T-helper 9 cell (primary cell): ENCODE measurements at places on chromosomes 12 and 14.

DNA sequence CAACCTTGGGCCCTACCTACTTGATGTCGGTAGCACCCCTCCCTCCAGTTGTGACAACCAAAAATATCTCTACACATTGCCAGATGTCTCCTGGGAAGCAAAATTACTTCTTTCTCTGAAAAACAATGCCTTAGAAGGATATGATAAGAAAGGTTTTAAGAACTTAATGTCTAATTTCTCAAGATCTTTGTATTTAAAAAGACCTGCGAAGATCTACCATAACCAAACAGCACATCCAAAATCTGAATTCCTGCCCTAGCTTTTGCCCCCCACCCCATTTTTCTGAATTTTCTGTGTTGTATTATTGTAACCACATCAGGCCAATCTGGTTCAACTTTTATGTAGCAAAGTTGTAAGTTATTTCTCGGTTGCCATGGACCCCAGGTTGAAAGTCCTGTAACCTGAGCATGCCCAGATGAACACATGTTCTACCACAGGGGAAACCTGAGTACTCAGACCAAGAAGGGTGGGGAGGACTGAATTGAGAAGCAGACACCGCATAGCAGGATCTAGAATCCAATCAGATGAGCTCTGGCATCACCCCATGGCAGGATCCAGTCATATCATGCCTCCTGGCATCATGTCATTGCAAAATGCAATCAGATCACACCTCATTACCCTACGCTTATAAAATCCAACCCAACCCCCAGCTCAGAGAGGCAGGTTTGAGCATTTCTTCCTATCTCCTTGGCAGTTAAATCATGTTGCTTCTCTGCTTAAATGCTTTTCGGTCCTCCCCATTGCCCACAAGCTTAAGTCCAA, 8.7 kb downstream of the TMEM253 start:
- DNase-seq = no peak

- peak; percentile 34 for DNase-seq
Measured at GRCh38 chr12:55142669-55143565, 16.7 kb downstream of the OR9K2 start.

- no peak for DNase-seq
Measured at GRCh38 chr12:49010092-49010668, 8.4 kb downstream of the PRKAG1 start.

DNA sequence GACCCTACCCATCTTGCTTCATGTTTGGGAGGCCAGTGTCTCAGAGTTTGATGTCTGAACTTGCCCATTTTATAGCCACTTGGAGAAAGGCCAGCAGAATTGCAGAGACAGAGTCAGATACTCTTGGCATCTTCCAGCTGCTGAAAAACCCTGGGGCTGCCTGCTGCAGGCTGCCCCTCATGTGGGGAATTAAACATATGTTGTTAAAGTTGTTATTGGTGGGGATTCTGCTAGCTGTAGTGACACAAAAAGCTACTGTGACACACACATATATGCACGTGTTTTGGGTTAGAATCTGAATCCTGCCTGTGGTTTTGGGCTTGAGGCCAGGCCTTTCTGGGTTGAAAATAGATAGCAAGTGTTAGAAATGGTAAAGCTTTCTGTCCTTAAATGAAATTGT, 1288.4 kb downstream of the AACS start:
- no peak for DNase-seq

DNA sequence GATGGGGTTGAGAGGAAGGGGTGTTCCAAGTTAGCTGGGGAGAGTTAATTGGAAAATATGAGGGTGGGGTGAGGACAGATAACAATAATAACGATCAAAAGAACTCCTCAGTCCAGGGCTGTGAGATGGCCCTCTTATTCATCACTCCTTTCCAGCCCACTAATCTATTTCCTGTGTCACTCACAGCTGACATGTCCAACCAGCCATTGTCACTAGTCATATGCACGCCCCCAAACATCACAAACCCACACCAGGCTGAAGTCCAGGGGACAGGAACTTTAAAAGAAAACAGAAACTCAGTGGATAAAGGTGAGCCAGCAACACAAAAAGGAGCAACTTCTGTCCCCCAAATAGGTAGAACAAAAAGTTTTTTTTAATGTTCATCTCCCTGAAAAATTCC, 911 bp downstream of the CALCOCO1 start:
- DNase-seq = no peak

GRCh38 chr12:41709463-41710285, 435.0 kb downstream of the GXYLT1 start:
- DNase-seq = no peak

- DNase-seq = no peak
Measured at GRCh38 chr12:78338054-78338785, 507.5 kb downstream of the NAV3 start.

DNA sequence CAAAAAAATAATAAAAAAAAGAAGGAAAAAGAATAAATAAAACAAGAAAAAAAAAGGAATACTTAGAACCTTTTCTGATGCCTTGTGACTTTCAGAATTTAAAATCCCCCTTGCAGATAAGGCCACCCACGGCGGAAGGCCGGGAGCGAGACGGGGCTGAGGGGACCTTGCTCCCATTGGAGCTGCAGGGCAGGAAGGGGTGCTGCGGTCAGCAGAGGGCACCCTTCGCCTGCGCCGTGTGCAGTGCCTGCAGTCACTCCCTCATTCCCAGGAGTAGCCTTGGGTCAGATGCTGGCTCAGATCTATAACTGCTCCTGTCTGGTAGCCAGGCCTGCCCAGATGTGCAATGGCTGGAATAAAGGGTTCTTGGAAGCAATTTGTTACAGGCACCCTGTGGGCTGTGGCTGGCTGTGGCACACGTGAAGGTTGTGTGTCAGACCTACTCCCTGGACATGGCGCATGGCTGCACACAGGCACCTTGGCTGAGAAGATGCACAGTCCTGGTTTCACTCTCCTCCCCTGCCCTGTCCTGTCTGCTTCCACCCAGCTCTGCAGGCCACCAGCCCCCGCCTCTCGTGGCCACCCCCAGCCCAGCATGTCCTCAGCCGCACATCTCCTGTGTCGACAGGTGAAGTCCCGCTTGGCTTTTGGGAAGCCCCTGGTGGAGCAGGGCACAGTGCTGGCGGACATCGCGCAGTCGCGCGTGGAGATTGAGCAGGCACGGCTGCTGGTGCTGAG, 13.4 kb upstream of the ALDH2 start:
- no peak for DNase-seq

DNA sequence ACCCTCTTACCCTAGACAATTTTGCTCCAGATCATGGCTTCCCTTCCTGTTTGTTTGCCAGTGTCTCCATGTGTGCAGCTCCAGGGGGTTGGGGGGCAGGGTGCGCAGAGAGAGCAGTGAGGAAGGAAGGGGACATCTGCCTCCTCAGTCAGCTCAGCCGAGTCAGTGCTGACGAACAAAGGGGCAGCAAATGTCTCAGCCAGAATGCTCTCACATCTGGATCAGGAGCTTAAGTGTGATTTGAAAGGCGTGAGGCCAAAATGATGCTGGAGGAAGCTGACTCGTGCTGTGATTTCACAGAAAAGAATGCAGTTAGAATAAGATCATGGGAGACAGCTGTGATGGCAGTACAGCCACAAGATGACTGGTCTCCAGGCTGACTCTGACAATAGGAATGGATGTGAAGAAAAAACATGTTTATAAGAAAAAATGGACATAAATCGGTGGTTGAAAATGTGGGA, 27.1 kb upstream of the CDK17 start:
- DNase-seq = no peak

- DNase-seq = no peak
Measured at GRCh38 chr14:104551851-104552737, 27.5 kb upstream of the C14orf180 start.

GRCh38 chr12:15806826-15807225, 17.6 kb upstream of the EPS8 start:
- no peak for DNase-seq

DNA sequence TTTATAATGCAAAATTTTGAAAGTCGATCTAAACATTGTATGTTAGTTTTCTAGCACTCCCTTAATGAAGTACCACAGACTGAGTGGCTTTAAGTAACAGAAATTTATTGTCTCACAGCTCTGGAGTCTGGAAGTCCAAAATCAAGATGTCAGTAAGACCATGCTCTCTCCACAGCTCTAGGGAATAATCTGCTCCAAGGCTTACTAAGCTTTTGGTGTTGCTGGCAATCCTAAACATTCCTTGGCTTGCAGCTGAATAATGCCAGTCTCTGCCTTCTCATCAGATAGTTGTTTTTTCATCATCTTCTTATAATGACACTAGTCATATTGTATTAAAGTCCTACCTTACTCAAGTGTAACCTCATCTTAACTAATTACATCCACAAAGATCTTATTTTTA, 102.2 kb downstream of the RASSF9 start:
- no peak for DNase-seq

- no peak for DNase-seq
Measured at GRCh38 chr12:92185052-92185451, 39.4 kb upstream of the BTG1 start.

DNA sequence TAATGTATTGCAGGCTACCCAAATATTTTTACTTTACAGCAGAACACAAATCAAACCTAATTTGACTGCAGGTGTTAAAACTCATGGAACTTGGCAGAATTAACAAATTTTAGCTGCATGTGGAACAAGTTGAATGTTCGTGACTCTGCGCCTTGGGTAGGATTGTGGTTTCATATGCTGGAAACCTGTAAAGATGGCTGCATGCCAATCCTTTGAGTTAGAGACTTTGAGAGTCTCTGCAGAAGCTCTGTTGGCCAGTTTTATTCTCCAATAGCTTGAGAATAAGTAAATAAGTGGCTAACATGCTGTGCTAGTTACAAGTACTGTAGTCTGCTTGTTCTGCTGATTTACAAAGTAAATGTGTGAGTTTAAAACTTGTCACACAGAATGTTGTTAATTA, 77.8 kb downstream of the PDE6H start:
- DNase-seq = no peak

- DNase-seq = no peak
Measured at GRCh38 chr14:45290547-45290946, 37.5 kb upstream of the MIS18BP1 start.

- no peak for DNase-seq
Measured at GRCh38 chr12:101407049-101407435, 530 bp downstream of the ARL1 start.

- DNase-seq = no peak
Measured at GRCh38 chr12:130137040-130138018, 24.9 kb upstream of the FZD10 start.

DNA sequence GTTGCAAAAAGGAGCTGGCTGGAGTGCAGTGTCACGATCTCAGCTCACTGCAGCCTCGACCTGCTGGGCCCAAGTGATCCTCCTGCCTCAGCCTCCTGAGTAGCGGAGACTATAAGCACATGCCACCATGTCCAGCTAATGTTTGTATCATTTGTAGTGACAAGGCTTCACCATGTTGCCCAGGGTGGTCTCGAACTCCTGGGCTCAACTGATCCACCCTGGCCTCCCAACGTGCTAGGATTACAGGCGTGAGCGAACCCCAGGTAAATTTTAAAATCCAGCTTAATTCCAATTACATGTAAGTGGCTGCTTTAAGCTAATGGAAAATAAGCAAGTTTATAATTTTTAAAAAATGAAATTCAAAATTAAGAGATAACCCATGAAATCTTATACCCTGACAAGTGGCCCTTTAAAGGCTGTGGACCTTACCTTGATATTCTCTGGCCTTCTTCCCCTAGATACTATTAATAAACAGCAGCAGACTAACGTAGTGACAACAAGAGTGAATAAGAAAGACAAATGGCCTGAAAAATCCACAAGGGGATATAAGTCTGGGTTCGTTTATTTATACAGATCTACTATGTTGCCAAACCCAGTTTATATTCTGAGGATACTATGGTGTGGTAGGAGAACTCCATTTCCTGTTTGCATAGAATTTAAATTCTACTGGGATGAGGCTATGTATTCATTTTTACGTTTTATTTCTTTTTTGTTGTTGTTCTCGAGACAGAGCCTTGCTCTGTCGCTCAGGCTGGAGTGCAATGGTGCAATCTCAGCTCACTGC, 25.6 kb upstream of the SLC2A3 start:
- no peak for DNase-seq

DNA sequence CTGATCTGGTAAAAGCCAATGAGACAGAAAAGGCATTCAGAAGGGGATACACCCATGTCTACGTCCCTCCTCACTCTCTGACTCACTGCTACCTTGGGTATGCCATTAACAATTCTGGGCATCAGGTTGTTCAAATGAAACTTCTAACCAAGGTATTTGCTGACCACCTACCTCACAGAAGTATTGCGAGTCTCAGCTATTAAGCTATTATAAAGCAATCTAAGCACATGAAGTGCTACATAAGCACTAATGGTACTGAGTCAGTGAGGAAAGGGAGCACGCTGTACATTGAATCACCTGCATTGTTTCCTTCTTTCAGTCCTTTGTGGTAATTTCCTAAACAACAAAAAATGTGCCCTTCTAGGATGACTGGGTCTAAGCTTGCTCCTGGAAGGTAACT, 62.8 kb upstream of the CCDC91 start:
- DNase-seq = no peak

- no peak for DNase-seq
Measured at GRCh38 chr12:89379839-89380467, 27.7 kb upstream of the DUSP6 start.

GRCh38 chr12:116246490-116247179, 30.9 kb downstream of the MED13L start:
- DNase-seq = no peak

- DNase-seq = no peak
Measured at GRCh38 chr14:47261350-47261749, 414.1 kb downstream of the MDGA2 start.

- DNase-seq = no peak
Measured at GRCh38 chr12:62296001-62296400, 35.8 kb downstream of the USP15 start.

DNA sequence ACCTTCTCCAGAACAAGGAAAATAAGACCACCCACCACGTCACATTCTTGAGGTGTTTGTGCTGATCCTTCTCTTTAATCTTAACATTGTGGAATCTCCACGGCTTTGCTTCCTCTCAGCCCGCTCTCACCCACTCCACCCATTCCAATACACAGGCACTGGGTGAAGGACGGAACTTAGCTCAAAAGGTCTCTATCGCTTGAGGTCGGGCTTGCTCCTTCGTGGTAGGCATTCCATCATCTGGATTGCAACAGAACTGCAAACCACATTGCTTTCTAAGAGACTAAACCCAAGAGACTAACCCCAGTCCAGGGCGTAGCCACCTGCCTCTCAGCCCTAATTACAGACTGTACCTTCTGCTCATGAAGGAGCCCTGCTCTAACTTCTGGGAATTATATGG, 24.0 kb upstream of the MDM2 start:
- no peak for DNase-seq

- no peak for DNase-seq
Measured at GRCh38 chr12:120849765-120850164, 54.4 kb downstream of the SPPL3 start.

GRCh38 chr14:102900631-102901571, 21.6 kb upstream of the AMN start:
- DNase-seq = no peak
